ENCODE measurements at places on chromosomes 4 and X. TPM values are rescaled to one million over a fixed set of nuclear protein-coding genes. Genes with fewer than 3 reads are reported as not detected.

GRCh38 chrX:49884290-49884862 lies 5.1 kb downstream of the USP27X start:
- DNase-seq, result peak; percentile 62

- DNase-seq, result no peak
Observed at GRCh38 chrX:153641627-153642026, 5.4 kb upstream of the DUSP9 start.

- no peak for DNase-seq
Observed at GRCh38 chr4:69122476-69122875, 26.2 kb downstream of the UGT2B7 start.

DNA sequence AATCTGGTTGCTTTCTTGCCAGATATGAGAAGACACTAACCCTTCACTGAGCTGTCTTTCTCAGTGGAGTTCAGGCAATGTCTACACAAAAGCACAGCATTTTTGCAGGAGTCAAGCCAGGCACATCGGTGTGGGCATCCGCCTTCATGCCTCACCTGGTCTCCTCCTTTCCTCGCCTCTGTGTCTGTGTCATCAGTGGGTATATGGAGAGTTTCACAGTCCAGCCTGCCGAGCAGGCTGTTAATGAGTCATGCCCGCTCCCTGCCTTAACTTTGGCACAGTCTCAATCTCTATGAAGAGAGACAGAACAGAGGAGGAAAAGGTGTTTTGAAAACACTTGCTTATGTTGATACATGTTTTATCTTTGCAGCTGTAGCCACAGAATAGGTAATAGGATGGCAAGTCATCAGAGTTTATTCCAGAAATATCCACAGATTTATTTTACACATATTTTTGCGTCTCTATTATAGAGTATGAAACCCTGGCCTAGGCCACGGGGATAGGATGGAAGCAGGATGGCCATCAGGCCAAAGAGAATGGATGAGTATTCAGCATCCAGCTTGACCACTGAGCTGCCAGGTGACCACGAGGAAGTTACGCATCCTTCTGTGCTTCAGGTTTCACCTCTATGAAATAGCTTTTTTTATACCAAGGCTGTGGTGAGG lies 32.8 kb upstream of the MAML3 start:
- peak; percentile 89 for DNase-seq

- DNase-seq, result peak; percentile 64
Observed at GRCh38 chr4:108044951-108045686, 55.4 kb downstream of the HADH start.

DNA sequence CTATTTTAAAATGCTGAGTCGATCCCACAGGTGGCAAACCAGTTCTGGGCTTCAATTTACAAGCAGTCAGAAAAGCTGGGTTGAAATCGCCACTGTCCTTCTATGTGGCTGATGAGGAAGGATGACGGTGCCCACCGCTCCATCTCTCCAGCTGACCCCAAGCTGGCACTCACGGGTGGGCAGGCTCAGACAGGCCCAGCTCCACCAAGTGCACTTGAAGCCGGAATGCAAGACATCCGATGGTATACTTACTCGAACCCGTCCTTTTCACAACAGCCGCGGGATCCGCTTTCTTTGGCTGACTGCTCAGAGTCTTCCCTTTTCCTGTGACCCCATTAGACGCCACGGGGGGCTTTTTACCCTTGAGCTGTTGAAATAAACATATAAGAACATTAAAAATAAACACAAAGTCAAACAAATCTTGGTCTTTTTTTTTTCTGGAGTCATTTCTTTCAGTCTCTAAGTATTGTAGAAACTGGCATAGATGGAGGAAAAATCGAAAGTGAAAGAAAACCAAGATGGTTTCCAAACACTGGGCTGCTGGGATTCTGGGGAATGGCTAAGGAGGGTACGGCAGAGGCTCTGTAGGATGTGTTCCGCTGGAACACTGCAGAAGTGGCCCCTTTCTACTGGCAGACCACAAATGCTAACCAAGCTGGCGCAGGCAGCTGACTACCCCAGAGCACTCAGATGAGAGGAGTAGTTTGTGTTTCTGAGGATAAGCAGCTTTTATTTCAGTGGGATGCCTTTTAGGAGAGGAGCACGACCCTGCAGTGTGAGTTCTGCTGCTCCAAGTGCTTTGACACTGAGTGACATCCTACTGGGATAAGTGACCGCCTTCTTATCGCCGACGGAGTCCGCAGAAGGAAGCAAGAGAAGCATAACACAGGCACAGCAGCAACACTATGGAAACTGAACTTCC lies 160.9 kb downstream of the AFAP1 start:
- no peak for DNase-seq

GRCh38 chr4:156981262-156981769 lies 9.7 kb upstream of the PDGFC start:
- DNase-seq, result no peak

GRCh38 chrX:69987691-69988090 lies 62.0 kb downstream of the AWAT2 start:
- no peak for DNase-seq

DNA sequence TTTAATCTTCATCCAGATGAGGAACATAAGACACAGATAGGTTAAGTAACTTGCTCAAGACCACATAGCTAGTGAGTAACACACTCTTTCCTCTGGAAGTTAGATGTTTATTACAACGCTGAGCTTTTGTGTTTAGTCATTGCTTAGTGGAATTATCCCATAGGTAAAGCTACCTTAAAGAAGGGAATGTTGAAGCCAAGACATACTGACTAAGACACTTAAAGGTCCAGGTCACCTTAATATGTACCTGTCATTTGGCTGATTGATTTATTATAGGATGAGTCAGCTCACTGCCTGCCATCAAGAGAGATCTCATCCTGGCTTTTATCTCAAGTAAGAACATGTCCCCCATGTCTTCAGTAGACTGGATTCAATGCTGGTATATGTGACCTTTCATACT lies 53.4 kb downstream of the KDR start:
- peak; percentile 48 for DNase-seq

DNA sequence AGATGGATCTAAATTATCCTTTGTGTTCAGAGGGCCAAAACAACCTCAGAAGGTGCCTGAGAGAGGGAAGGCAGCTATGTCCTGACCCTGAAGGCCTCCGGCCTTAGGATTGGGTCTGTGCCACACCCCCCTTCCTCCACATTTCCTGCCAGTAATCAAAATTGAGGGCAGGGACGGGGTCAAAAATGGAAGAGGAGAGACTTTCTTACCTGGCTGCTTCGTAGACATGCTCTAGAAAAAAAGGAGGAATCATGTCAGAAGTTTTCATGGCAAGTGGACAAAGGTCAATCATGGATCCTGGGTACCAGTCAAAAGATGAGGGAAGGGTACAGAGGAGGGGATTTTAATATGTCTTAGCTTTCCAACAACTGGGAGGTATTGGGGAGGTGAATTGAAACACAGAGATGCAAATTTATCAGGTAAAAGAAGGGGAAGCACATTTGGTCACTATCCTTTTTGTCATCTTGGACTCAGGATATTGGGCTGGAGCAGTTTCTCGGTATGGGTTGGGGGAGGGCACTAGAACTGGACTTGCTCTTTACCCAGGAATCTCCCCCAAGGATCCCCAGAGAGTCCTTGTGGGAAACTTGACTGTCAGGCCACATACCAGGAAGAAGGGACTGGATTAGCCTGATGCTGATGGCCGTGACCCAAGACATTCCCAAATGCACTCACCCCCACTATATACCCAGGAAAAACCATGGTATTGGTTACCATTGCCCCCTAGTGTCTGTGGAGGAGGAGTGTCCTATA lies 17.1 kb downstream of the VSIG4 start:
- DNase-seq, result peak; percentile 6

- peak; percentile 68 for DNase-seq
Observed at GRCh38 chr4:182062936-182063335, 180.3 kb upstream of the TENM3 start.

DNA sequence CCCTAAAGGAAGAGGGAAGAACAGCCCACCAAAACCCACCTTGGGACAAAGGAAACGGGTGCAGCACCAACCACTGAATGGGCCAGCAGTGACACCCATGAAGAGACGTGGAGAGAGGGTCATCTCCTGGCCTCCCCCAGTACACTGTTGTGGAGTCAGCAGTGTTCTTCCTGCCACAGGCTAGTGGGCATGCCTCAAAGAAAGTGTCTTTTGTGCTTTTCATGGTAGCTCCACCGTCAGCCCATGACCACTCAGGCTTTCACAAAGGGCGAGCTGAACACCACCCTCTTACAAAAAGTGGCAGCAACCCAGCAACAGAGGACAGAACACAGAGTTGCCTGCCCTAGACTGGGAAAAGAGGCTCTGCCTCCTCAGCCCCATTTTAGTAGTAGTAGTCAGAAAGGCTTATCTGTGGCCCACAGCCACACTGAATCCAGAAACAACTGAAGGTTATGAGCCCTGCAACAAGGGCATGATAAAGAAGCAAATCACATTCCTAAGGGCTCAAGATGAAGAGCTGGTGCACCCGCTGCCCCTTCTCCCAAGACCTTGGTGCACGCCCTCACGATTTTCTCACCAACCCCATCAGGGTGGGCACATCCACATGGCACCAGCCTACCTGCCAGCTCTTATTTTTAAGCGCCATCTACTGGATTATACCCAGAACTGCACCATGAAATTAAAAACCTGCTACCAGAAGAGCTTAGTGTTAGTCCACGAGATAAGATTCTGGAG lies 53.1 kb downstream of the RAB28 start:
- peak; percentile 11 for DNase-seq

DNA sequence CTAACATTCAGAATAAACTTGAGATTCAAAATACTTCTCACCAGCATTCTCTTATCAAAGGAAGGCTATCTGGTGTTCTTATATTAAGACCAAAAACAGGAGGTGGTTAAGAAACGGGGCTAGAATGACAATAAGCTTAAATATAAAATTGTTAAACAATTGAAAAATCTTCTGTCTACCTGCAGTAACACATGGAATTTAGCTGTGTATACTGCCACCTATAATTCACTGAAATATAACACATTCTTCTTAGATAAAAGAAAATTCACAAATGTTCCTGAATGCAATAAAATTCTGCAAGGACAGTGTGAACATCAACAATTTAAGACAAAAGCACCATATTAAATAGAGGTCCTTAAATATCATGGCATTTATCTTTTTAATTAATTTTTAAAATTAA lies 11.5 kb upstream of the PCDH10 start:
- DNase-seq, result no peak

DNA sequence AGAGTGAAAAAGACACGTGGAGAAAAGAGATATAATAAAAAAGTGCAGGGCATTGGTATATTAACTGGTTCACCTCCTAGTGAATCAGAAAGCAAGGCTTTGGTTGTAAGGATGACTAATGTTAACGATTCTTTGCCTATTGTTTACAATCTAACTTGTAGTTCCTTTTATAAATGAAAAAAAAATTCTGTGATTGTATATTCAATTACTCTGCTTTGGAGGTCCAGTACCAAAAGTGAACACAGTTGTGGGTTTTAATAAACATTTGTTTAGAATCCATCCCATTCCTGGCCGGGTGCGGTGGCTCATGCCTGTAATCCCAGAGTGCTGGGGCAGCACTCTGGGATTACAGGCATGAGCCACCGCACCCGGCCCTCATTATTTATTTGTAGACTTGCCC lies 36.9 kb upstream of the PRSS12 start:
- no peak for DNase-seq

DNA sequence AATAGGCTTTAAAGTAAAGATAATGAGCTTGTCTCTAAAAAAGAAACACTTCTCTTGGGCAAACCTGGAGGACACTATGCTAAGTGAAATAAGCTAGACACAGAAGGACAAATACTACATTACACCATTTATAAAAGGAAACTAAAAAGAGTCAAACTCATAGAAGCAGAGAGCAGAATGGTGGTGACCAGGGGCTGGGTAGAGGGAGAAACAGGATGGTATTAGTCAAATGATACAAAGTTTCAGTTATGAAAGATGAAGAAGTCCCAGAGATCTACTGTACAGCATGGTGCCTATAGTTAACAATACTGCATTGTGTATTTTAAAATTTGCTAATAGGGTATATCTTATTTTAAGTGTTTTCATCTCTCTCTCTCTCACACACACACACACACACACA lies 28.5 kb downstream of the ACSL4 start:
- no peak for DNase-seq

DNA sequence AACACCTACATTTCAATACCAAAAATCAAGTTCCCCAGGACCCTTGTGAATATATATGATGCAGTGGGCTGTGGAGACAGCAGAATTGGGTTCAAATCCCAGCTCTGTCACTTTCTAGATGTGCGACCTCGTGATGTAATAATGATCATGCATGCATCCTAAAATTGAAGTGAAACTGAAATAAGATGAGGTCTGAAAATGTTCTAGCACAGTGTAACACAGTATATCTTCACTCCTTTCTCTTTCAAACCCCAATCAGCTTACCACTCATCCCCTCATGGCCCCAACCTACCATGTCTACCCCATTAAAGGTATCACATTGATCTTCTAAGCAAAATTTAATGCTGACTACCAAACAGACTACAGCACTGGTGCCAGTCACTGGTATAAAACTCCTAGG lies 69.9 kb upstream of the BRS3 start:
- DNase-seq, result no peak

- DNase-seq, result no peak
Observed at GRCh38 chr4:145440292-145441007, 41.2 kb upstream of the SMAD1 start.

GRCh38 chr4:102632241-102633065 lies 128.3 kb downstream of the MANBA start:
- DNase-seq, result no peak

DNA sequence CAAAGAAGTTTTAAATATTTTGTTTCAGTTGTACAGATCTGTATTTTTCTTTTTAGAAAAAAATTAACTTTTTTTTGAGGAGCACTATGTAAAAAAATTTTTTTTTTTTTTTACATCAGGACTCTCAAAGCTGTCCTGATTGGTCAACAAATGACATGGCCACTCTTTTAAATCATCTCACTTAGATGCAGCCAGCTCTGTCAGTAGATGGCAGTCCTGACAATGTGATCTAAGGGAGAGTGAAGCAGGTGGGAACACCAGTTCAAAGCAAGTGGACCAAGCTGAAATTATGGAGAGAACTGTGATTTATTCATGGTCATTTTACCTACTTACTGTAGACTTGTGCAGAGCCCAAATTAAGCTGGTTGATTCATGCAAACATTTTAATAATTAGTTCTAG lies 174.7 kb upstream of the GPRIN3 start:
- peak; percentile 76 for DNase-seq

- DNase-seq, result no peak
Observed at GRCh38 chrX:2462780-2463179, 38.0 kb downstream of the DHRSX start.

DNA sequence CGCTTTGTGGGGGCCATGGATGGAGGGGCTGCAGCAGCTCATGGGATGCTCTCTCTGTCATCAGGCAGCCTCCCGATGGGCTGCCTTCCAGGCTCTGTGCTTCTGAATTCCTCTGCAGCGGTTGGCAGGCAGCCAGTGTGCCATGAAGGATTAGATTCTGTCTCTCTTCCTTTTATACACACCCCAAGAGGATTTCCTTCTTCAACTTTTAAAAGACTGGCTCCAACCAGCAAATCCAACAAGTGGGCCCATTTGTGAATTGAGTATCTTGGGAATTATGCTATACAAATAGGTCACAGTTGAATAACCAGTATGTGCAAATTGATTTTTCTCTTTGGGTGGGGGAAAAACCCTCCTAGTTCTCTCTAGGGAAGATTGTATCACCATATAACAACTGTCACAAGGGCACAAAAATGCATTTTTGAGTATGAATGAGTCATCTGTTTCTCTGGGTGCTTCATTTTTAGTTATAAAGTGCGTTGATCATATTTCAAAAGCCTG lies 96.8 kb upstream of the FAT1 start:
- DNase-seq, result peak; percentile 46

The SRPX gene
- total RNA-seq, result 9.4 TPM

The CCKAR gene
- total RNA-seq, result not detected

The RPS6KA6 gene
- total RNA-seq, result not detected

The TIGD4 gene
- total RNA-seq, result 0.12 TPM

The GC gene
- not detected for total RNA-seq
